ENCODE measurements at places on chromosomes 1 and 21.

DNA sequence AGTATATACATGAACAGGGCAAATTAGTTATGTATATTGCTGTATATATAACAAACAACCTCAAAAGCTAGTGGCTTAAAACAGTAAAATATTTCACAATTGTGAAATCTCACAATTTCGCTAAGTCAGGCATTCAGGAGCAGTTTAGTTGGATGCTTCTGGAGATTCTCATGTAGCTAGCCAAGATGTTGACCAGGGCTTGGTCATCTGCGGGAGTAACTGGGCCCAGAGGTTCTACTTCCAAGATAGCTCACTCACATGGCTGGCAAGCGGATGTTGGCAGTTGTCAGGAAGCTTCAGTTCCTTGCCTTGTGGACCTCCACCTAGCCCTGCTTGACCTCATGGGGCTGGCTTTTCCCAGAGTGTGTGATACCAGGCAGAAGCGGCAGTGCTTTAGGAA is 95.6 kb downstream of the TTC3 start:
- no peak for DNase-seq

- DNase-seq, result no peak
These were observed 12.8 kb upstream of the ZSCAN20 start for GRCh38 chr1:33459691-33460090.

DNA sequence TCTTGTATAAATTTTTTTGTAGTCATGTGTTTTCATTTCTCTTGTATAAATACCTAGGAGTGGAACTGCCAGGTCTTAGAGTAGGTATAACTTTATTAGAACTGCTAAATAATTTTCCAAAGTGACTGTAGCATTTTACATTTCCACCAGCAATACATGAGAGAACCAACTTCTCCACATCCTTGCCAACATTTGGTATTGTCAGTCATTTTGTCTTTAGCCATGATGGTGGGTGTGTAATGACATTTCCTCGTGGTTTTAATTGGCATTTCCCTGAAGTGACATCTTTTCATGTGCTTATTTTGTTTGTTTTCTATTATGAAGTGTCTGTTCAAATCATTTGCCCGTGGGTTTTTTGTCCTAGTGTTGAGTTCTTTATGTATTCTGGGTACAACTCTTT is 29.7 kb downstream of the ZBTB8A start:
- no peak for DNase-seq

GRCh38 chr21:41168391-41169257 is 664 bp downstream of the BACE2 start:
- DNase-seq, result no peak

DNA sequence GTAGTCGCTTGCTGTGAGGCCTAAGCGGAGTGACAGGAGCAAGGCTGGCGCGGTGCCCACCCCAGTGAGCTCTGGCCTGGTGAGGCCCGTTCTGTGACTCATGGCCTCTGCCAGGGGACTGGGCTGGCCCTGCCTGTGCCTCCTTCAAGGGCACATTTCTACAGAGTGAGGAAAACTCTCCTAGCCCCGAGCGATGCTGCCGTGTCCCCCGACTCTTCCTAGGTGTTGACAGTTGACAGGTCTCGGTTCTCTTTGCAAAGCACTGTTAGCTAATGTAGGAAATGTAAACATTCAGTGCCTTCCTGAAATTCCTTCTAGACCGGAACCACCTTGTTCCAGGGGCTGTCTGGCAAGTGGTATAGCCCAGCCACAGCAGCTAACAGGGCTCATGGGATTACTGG is 43.9 kb downstream of the ABCG1 start:
- DNase-seq, result no peak

DNA sequence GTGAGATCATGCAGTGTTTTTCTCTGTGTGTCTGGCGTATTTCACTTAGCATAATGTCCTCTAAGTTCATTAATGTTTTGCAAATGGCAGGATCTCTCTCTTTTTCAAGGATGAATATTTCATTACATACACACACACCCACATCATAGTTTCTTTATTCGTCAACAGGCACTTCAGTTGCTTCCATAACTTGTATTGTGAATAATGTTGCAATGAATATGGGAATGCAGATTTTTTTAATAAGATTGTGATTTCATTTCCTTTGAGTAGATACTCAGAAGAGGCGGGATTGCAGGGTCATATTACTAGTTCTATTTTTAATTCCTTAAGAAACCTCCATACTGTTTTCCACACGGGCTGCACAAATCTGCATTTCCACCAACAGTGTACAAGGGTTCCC is 134.0 kb downstream of the CLEC20A start:
- DNase-seq, result no peak

- DNase-seq, result no peak
These were observed 352 bp downstream of the MEX3A start for GRCh38 chr1:156081917-156082308.

DNA sequence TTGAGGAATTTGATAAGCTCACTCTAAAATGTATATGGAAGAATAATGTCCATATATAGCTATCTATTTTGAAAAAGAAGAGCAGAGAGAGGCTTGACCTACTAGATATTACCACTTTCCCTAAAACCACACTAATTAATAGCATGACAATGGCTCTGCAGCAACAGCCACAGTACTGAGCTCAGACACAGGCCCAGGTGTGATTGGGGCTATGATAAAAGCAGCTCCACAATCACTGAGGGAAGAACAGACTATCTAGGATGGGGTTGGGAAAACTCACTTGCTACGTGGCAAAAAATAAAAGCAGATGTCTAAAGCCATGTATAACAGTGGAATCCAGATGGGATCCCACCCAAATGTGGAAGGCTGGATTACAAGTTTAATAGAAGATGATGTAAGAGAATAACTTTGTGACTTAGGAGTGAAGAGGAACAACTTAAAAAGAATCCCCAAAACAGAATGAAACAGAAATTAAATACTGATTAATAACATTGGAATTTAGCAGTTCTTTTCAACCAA is 80.8 kb upstream of the RAB4A start:
- DNase-seq, result no peak

GRCh38 chr1:53331446-53332185 is 3.7 kb upstream of the LRP8 start:
- no peak for DNase-seq

- no peak for DNase-seq
These were observed 27.3 kb downstream of the CDCP2 start for GRCh38 chr1:54125386-54126070.
